NK-92 treated with Interleukin-12 subunit alpha and Interleukin-12 subunit beta, amount 100 ng/mL, for 24 hours (cell line): ENCODE measurements at places on chromosomes 3 and 15.

DNA sequence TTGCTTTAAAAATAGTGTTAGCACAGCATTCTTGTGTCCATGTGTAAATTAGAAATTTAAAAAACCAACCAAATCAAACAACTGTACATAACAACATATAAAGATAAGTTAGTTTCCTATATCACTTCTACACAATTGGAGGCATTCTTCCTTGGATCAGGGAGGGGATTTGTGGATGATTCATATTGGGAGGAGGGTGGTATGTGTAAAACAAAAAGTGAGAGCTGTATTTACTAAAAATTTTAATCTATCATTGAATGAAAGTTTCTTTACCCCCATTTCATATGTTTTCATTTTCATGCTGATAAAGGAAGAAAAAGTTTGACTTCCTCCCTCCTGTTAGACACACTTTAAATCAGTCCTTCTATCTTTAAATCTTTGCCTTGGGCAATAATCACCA lies 325.0 kb downstream of the SATB1 start:
- DNase-seq = no peak

GRCh38 chr3:36893137-36893557 lies 51.7 kb downstream of the TRANK1 start:
- no peak for DNase-seq

DNA sequence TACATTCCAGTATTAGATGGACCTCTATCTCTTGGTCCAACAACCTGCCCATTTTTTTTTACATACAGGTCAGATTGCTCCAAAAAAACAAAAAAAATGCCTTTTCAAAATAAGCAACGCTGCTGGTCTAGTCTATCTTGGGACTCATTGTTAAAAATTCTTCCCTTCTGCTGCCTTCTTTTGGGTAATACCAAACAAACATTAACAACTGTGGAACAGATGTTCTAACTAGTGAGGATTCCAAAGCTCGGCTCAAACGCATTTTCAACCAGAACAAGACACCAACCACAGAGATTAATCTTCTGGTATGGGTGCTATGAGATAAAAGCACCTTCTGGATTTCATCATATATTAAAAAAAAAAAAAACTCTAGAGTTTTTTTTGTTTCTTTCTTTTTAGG lies 24.7 kb downstream of the ARHGAP31 start:
- no peak for DNase-seq

GRCh38 chr3:16406579-16406978 lies 106.9 kb downstream of the RFTN1 start:
- no peak for DNase-seq

- DNase-seq = no peak
Measured at GRCh38 chr3:196949285-196949619, 6.9 kb upstream of the NCBP2 start.

- no peak for DNase-seq
Measured at GRCh38 chr3:64815195-64815631, 127.4 kb upstream of the ADAMTS9 start.

DNA sequence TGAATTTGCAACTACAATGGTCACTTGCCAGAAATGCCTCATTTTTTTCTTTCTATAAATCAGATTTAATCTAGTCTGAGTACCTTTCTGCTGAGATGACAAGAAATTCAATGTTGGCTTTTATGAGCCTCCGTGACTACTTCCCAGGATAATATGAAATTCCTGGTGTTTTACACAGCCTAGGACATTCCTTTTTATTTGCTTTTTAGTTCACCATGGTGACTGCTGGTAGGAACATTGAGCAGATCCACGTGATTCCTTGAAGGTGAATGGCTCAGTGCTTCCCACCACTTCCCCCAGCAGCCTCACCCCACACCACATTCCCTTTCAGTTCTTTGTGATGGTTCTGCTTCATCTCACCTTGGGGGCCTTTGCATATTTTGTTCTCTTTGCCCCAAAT lies 4.3 kb upstream of the NPTN start:
- no peak for DNase-seq

DNA sequence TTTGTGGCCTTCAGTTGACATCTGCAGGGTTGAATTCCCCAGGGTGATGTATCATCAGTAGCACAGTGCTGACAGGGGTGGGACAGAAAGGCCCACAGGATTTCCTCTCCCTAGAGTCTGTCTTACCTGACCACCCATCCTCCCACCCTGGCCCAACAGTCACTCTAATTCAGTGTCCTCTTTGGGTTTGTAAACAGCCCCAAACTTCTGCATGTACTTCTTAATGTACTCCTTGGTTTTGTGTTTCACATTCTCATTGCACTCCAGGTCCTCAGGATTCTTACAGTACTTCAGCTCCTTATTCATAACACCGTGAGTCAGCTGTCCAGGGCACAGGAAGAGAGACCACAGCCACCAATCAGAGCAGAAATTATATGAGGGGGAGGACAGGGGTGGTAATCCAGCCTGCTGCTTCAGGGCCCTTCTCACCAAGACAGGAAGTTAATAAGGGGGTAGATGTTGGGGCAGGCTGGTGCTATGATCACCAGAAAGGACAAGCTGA lies 37.5 kb downstream of the NBEAL2 start:
- DNase-seq = peak; percentile 66

GRCh38 chr15:75454471-75455378 lies 3.2 kb upstream of the SIN3A start:
- peak; percentile 77 for DNase-seq

DNA sequence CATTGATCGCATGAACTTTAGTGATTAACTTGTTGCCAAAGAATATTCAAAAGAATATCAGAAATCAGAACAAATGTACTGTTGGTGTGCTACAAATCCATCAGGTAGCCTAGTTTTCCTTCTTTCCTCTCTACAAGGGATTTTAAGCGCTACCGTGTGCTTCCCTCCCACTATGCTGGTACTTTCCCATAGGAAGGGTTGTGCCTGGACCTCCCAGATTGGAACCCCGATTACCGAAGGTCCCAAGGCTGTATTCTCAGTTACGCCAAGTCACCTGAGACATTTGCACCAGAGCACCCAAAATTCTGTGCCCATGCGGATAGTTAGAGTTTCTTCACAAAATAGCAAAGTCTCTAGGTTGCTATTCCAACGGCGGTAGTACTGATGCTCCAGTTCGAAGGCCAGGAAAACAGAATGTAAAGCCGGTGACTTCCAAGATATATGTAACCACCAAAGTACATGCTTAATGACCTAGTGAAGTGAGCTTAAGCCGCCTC lies 23.4 kb upstream of the GATM start:
- DNase-seq = no peak

GRCh38 chr3:16455966-16456365 lies 57.5 kb downstream of the RFTN1 start:
- no peak for DNase-seq

DNA sequence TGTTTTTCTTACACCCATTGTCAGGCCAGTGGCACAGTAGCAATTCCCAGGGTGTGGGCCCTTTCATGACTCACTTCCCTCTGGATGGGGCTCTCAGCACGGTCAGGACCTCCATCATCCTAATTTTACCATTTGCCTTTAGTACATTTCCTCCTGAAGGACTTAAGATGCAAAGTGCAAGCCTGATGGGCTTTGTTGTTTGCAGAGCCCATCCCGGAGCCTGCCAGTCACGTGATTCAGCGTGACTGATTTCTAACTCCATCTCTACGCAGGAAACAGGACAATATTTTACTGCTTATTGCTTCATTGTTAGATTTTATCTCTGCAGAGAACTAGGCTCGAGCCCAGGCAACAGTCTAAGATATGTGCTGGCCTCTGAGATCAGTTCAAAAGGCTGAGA lies 223.7 kb downstream of the PDZRN3 start:
- DNase-seq = no peak

DNA sequence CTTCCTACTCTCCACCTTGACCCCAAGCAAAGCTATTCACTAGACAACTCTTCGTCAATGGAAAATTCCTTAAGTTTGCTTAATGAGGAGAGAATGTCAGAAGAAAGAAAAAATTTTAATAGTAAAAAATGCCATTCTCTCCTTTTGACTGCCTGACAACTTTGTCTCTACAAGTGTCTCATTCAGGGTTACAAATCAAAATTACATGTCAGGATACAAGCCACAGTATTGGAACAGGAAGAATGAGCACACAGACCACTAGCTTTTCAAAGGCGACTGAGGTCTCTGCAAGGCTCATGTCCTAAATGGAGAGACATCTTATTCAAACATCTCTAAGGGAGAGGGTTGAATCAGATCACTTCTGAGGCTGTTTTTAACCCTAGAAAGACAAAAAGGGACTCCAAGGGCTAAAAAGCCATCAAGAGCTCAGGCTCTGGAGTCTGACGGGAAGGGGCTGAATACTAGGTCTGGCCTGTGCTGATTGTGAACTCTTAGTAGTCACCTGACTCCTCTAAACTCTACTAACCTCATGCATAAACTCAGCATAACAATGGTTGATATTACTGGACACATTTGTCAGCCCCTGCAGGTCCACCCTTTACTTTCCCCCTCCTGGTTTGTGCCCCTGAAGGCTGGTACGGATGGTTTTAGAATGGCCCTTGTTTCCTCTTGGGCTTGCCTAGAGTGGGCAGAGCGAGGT lies 12.8 kb upstream of the MEIS2 start:
- DNase-seq = no peak

- no peak for DNase-seq
Measured at GRCh38 chr3:66904336-66904735, 93.8 kb upstream of the KBTBD8 start.

DNA sequence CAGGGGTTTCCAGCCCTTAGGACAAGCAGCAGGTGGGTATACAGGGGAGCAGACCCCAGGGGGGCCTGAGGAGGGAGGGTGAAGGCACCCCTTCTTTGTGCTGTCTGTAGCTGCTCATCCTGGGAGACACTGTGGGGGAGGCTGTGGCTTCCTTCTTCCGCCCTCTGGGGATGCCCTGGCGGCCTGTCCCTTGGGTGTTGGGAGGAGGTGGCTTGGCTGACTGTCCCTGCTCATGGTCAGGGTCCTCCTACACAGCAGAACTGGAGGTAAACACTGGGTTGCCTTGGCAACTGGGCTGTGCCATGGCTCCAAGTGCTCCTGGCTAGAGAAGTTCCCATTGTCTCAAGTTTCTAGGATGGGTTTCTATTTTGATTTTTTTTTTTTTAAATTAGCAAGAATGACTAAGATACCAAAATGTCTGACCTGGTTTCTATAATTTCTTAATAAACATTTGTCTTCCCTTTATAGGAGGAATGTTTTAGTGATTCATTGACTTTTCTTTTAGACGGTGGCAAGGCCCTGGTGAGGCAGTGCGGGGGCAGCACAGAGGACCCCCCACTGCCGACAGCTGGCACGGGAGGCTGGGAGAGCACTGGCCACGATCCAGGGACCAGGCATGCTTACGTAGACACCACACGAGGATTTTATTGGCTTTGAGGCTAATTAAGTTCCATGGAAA lies 12.4 kb downstream of the KLF13 start:
- DNase-seq = no peak

GRCh38 chr3:134609821-134610431 lies 40.9 kb downstream of the KY start:
- DNase-seq = no peak

GRCh38 chr15:39698444-39699390 lies 83.9 kb downstream of the FSIP1 start:
- no peak for DNase-seq

GRCh38 chr3:48623851-48624547 lies 2.4 kb upstream of the TMEM89 start:
- no peak for DNase-seq

- no peak for DNase-seq
Measured at GRCh38 chr3:160183345-160184076, 41.7 kb upstream of the C3orf80 start.

DNA sequence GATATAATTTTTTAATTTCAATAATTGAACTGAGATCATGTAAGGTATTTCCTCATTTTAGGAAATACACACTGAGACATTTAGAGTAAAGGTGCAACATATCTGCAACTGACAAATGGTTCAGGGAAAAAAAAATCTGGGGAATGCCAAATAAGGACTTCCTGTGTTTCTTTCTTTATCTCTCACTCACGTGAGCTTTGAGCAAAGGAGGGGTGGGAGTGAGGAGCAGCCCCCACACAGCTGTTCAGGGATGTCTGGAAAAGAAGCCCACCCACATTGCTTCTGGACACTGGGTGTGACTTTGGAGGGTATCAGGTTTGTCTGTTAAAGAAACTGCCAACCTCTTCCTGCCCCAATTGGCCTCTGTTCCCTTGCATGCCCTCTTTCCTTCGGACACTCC lies 5.6 kb upstream of the TP63 start:
- no peak for DNase-seq

DNA sequence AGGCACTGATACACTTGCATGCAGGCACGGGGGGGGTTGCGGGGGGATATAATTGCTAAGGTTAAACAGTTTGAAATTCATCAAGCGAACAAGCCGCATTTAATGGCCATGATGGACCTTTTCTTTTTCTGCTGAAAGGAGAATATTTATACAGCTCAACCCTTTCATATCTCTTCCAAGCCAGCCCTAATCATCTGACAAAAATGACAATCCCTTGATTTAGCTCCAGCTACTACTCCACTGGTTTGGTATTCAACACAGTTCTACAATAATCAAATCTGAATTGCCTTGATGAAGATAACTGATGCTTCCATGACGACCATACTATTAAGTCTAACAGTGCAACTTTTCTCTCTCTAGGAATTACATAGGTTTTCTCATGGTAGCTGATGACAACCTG lies 374.9 kb downstream of the PLCL2 start:
- no peak for DNase-seq

GRCh38 chr15:84911879-84912660 lies 27.6 kb downstream of the SLC28A1 start:
- DNase-seq = no peak

- DNase-seq = no peak
Measured at GRCh38 chr3:125062904-125063618, 7.3 kb upstream of the HEG1 start.

DNA sequence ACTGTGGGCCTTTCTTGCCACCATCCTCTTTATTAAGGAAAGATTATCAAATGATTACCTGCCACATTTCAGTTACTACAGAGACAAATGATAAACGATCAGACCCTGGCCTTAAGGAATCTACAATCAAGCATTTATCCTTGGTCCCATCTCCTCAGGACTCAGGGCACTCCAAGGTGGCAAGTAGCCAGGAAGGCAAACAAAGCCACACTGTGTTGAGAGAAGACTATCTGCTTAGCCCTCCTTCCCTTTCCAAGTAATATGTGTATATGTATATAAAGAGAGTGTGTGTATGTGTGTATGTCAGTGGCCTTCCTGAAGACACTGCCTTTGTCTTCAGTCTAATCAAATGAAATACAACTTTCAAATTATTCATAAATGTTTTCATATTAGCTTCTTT lies 490.1 kb upstream of the ATP11B start:
- DNase-seq = no peak

GRCh38 chr15:70478251-70478990 lies 284.9 kb downstream of the UACA start:
- no peak for DNase-seq

- no peak for DNase-seq
Measured at GRCh38 chr3:72113564-72113963, 328.6 kb upstream of the PROK2 start.

DNA sequence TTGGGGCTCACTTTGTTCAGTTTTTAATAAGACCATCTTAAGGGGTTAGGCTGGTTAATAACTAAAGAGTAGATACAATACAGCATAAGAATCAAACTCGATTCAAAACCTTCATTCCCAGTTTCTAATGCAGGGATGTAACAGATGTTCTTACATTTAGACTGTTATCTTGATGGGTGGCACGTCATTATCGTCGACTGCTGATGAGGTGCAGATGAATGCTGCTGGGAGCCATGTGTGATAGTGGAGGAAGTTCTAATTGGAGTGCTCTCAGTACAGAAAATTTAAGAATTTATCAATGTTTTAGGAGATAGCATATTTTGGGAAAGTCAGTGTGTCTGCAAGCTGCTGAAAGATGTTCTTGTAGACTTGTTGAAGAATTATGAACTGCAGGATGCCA lies 331.5 kb downstream of the PTPRG start:
- no peak for DNase-seq

GRCh38 chr3:150945226-150946032 lies 27.1 kb downstream of the CLRN1 start:
- no peak for DNase-seq
